ENCODE measurements at places on chromosomes 16 and 17.

- no peak for DNase-seq
Observed at GRCh38 chr16:68776821-68777485, 39.9 kb downstream of the CDH1 start.

DNA sequence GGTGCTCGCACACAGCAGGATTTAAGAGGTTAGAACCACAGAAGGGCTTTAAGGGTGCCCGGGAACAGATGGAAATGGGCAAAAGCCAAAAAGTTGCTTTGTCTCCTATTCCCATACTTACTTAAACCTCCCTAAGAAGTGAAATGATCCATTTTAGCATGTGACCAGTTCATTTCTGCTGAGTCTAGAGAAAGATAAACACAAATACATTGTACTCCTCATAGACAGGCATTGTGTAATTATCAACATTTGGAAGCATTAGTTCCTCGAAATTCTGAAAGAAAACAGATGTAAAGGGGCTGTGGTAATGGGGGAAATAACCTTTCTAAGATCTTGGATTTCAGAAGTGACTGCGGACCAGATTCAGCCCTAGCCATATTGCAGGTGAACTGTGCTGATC lies 178.3 kb downstream of the CYB561 start:
- DNase-seq, result no peak

DNA sequence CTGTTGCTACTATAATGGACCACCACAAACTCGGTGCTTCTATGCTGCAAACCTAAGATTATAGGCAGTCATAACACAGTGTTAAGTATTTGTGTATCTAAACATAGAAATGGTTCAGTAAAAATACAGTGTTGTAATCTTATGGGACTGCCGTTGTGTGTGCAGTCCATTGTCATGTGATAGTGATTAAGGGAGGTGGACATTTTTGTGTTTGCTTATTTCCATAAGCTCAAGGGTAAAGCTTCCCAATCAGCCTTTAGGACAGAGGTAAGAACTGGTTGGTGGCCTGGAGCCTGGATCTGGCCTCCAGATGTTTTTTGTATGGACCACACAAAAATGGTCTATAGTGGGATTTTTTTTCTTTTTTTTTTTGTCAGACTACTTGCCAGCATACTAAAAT lies 29.9 kb downstream of the WWOX start:
- no peak for DNase-seq

- no peak for DNase-seq
Observed at GRCh38 chr16:19703172-19703889, 14.7 kb downstream of the KNOP1 start.

DNA sequence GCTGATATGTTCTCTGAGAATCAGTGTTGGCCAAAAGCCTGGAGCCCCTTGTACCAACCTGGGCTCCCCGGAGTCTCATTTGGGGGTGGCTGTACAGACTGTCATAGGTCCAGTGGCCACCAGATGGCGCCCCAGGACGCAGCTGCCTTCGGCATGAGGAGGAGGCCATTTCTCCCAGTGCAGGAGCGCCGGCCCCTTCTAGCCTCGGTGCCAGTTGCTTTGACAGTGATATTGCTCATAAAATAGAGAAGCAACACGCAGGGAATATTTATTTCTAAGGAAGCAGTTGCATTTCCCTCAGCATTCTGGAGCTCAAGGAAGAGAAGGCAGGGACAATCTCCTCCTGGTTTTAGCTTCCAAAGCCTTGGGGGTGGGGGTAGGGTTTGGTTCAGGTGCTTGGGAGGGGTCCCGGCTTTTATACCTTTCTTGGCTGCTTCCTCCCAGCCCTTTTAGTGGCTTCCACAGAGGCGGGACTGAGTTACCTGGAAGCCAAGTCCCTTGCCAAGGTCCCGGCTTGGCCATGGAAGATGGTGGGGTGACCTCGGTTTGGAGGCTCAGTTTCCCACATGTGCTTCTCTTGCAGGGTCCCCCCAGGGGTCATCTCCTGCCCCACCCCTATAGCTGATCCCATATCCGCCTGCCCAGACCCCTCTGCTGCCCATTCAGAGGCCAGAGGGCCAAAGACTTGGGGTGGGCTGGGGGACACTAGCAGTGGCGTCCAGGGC lies 117.8 kb upstream of the CDC42EP4 start:
- DNase-seq, result peak; percentile 62

GRCh38 chr16:89150090-89150835 lies 21.3 kb upstream of the CDH15 start:
- no peak for DNase-seq

DNA sequence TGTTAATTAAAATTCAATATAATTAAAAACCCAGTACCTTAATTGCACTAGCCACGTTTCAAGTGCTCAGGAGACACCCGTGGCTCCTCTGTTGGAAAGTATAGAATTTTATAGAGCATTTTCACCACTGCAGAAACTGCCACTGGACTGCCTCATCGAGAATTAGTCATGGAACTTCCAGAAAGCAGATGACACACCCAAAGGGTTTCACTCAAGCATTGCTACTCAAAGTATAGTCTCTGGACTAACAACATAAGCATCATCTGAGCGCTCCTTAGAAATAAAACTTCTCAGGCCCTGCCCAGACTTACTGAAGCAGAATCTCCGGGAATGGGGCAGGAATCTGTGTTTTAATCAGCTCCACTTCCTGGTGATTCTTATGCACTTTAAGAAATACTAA lies 63.5 kb upstream of the GPR139 start:
- no peak for DNase-seq

GRCh38 chr17:48890086-48890485 lies 2.5 kb upstream of the ATP5MC1 start:
- no peak for DNase-seq

GRCh38 chr16:3152027-3152276 lies 17.1 kb downstream of the ZNF213 start:
- DNase-seq, result no peak

- DNase-seq, result peak; percentile 93
Observed at GRCh38 chr17:7262192-7262934, at the start of gene CLDN7. TSS of gene CLDN7 (minus strand) at chr17:7262478. CDS start at chr17:7262043, 435 bp downstream.

DNA sequence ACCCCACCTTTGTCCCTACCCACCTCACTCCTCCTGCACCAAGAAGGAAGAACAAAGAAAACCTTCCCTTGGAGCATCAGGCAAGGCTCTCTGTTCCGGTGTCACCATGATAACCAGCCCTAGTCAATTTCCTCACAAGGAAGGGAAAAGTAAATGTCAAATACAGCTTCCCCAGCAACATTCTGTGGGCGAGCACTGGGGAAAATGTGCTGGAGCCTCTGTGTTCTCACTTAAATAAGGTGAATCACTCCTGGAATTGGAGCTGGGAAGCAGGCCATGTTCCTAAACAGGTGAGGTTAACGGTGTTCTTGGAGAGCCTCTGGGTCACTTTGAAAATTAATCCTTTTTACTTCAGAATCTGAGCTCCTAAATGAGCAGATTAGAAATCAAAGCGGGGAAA lies 427.9 kb upstream of the ERCC4 start:
- no peak for DNase-seq

GRCh38 chr17:5226940-5227878 lies 7.5 kb downstream of the SCIMP start:
- no peak for DNase-seq

Data from HCT116 (cell line).